Heart right ventricle (tissue), 16 donors: ENCODE measurements at places on chromosomes 6 and 20. TPM values are rescaled to one million over a fixed set of nuclear protein-coding genes. Genes with fewer than 3 reads are reported as not detected.

- no peak for DNase-seq
Measured at GRCh38 chr6:107871016-107871415, 46.9 kb upstream of the SCML4 start.

DNA sequence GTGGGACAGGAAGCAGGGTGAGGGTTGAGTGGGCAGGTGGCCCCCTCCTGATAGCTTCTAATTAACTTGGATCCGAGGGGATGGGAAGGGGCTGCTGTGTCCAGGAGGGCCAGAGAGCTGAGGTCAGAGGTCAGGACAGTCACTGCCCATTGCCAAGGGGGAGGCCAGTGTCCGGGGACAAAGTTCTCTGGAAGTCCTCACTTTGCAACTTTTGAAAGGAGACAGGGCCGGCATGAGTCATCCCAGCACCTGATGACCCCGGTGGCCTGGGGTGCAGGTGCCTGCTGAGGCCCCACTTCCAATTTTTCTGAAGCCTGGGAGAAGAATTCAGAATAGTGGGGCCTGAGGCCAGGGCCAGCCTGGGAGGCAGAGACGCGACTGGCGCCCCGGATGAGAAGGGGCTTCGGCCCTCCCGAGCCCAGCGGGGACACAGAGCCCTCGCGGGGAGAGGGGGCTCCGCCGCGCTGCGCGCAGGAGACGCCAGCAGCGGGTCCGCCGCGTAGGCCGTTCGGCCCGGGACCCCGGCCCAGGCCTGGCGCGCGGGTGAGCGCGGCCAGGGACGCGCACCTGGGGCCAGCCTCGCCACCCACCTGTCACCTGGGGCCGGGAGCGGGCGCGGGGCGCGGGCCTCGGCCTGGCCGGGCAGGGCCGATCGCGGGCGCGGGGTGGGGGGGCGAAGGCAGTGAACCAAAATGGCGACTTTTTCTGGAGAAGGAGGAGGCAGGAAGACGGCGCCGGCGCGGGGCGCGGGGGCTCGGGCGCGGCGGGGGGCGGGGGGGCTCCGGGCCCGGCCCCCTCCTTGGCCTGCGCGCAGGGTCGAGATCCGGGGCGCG, 586 bp downstream of the ZNF512B start:
- peak; percentile 42 for DNase-seq

The CRIP3 gene
- 70.9 TPM for total RNA-seq

- DNase-seq: no peak
Measured at GRCh38 chr20:20521736-20522135, 153.8 kb downstream of the INSM1 start.

The TUBB2B gene
- 3.6 TPM for total RNA-seq

The SIM1 gene
- total RNA-seq: not detected

- no peak for DNase-seq
Measured at GRCh38 chr6:38378801-38379200, 260.9 kb downstream of the BTBD9 start.

The E2F1 gene
- 1.8 TPM for total RNA-seq

GRCh38 chr20:34927736-34928135, 27.9 kb downstream of the GSS start:
- no peak for DNase-seq

- no peak for DNase-seq
Measured at GRCh38 chr6:21091411-21091810, 502.1 kb upstream of the SOX4 start.

GRCh38 chr6:30325873-30326525, 728 bp upstream of the TRIM39 start:
- DNase-seq: peak; percentile 35

- no peak for DNase-seq
Measured at GRCh38 chr6:57263739-57264138, 41.6 kb upstream of the RAB23 start.

The MCHR2 gene
- not detected for total RNA-seq

DNA sequence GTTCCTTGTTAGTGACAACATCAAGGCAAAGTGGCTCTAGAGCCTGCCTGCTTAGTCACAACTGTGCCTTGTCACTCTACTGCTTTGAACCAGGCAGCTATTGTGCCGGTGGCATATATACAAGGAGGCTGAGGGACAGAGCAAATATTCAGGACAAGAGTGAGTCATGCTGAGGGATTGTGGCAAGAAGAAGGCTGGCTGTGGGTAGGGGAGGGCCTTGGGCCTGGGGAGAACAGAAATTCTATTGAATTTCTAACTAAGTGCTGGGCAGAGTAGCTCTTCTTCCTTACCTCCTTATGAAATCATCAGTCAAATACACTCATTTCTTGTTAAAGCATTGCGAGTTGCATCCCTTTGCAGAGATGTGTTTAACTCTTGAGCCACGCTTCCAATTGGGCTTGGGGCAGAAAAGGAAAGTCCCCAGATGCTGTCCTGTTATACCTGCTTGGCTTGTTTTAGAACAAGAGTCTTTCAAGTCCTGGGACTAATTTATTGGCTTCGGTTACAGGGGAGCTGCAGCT, 59.7 kb downstream of the PFDN4 start:
- no peak for DNase-seq

DNA sequence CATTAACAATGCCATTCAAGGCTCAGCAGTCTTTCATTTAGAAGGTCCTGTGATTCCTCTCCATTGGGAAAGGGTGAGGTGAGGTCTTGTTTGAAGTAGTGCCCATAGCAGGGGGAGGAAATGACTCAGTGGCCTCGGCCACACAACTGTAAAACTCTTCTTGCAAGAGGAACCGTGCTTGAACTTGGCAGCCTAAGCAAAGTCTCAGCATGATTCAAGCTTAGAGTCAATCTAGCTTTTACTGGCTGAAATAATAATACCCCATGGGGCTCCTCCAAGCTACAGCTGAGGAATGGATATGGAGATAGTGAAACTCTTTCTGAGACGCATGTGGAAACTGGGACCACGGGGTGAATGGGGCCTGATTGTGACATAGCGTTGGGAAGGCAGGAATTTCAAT, 428.2 kb downstream of the BMP2 start:
- DNase-seq: no peak

DNA sequence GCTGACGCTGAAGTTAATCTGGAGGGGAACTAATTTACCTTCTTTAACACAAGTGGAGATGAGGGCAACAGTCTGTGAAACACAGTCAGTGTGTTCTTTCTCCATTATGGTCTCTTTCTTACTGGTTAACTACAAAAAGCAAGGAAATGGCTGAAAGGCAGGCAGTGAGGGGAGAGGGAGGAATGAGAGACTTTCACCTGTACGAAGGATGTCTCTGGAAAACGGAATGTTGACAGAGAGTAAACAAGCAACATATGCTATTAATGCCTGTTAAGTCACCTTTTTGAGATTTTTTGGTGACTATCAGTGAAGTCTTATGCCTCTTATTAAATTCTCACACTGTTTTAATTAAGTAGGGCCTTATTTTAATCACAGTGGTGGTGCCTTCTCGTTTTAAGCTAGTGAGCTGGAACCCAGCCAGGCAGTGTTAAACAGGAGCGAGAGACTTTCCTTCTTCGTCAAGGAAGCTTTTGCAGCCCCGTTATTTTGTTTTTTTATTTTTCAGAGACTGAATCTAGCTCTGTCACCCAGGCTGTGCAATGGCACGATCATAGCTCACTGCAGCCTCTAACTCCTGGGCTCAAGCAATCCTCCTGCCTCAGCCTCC, 165.6 kb downstream of the ATXN1 start:
- no peak for DNase-seq

DNA sequence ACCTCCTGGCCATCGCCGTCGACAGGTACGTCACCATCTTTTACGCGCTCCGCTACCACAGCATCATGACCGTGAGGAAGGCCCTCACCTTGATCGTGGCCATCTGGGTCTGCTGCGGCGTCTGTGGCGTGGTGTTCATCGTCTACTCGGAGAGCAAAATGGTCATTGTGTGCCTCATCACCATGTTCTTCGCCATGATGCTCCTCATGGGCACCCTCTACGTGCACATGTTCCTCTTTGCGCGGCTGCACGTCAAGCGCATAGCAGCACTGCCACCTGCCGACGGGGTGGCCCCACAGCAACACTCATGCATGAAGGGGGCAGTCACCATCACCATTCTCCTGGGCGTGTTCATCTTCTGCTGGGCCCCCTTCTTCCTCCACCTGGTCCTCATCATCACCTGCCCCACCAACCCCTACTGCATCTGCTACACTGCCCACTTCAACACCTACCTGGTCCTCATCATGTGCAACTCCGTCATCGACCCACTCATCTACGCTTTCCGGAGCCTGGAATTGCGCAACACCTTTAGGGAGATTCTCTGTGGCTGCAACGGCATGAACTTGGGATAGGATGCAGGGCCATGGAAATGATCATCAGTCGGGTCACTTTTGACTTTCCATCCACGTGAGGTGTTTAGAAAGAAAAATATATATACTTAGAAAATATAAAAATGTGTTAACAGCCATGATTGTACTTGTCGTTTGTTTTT, 868 bp downstream of the MC3R start:
- DNase-seq: no peak

The DDX27 gene
- total RNA-seq: 11.0 TPM

The CST4 gene
- not detected for total RNA-seq

DNA sequence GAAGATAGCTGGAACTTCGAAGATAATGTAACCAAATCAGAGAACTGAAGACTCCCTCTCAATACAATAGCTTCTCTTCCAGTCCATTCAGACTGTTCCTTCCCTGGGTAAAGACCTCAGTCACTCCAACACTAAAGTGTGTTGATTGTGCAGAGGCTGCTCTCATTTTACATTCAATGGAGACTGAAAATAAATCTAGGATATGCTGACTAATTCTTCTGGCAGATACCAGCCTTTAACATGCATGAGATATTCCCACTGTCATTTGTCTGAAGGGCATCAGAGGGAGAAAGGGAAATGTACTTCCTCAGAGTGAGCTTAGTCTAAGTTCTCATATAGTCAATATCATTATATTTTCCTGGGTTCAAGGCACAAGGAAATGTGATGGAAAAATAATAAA, 166.4 kb upstream of the IRAK1BP1 start:
- DNase-seq: no peak

The WFDC2 gene
- not detected for total RNA-seq

DNA sequence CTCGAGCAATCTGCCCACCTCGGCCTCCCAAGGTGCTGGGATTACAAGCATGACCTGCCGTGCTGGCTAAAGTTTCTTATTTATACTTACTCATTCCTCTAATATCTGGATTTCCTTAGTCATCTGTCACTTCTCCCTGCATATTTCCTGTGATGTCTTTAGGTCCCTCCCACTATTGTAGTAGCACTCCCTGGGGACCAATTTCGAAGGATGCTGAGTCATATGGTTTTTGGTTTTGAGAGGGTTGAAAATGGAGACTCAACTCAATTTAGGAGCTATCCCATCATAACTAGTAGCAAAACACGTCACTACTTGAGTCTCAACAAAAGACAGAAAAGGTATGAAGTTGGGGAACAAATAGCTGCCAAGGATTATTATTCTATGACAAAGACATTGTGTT, 20.2 kb downstream of the MCUR1 start:
- DNase-seq: no peak

DNA sequence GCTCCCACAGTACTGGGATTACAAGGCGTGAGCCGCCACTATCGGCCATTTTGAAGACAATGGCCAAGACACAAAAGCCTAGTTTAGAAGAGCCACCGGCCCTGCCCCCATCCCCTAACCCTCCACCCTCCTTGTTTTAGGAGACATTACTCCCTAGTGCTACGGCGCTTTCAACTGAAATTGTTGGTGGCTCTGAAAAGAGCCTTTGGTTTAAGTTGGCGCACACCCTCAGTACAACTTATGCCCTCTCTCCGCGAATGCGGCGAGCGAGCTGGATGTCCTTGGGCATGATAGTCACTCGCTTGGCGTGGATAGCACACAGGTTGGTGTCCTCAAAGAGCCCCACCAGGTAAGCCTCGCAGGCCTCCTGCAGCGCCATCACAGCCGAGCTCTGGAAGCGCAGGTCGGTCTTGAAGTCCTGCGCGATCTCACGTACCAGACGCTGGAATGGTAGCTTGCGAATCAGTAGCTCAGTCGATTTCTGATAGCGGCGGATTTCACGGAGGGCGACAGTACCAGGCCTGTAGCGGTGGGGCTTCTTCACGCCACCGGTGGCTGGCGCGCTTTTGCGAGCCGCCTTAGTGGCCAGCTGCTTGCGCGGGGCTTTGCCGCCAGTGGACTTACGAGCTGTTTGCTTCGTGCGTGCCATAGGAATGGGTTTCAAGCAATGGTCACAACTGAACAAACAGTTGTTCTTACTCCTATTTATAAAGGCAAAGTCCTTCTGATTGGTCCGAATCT, 114.9 kb upstream of the BTN3A2 start:
- DNase-seq: peak; percentile 29

- DNase-seq: no peak
Measured at GRCh38 chr6:67544851-67545452, 1090.1 kb upstream of the ADGRB3 start.

The LPIN3 gene
- total RNA-seq: 22.5 TPM

GRCh38 chr6:29696147-29697125, 15.5 kb upstream of the ZFP57 start:
- no peak for DNase-seq

DNA sequence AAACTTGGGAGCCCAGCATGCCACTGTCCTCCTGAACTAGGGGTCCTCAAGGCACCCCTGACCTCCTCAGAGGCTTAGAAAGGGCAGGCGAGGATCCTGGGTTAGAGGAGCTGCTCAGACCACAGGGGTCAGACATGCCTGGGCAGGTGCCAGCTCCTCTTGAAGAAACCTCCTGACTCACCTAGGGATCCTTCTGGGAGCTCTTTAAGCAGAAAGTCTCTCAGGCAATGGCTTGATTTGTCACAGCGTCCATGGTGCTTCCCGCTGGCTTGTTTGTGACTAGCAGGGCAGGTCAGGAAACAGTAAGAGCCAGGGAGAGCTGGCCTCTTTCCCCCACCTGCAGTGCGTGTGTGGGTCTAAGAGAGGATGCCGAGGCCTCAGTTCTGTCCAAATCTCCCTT, 174.5 kb upstream of the SNX9 start:
- no peak for DNase-seq

The SLC17A1 gene
- total RNA-seq: not detected

GRCh38 chr6:70520575-70520974, 46.2 kb upstream of the SDHAF4 start:
- no peak for DNase-seq

GRCh38 chr6:157117431-157118095, 205.8 kb downstream of the TMEM242 start:
- no peak for DNase-seq

The HLA-DOB gene
- total RNA-seq: 0.72 TPM

DNA sequence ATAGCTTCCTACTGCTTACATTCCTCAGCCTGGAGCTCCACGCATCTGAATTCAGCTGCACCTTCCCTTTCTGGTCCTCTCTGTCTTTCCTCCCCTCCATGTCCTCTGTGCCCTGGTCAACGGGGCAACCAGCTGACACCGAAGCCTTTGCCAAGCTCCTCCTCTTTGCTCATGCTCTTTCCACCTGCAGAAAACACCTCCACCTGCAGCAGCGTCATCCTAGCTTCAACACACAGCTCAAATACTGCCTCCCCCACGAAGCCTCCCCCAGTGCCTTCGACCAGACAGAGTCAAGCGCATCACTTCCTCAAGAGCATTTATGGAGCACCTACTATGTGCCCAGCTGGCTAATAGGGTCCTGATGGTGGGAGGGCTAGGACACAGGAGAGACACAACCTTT, 9.2 kb downstream of the CDH22 start:
- DNase-seq: no peak

The PXDC1 gene
- 18.1 TPM for total RNA-seq

The GGTLC1 gene
- total RNA-seq: not detected

The PRL gene
- not detected for total RNA-seq
